ENCODE measurements at places on chromosomes 11 and 22. TPM values are rescaled to one million over a fixed set of nuclear protein-coding genes. Genes with fewer than 3 reads are reported as not detected.

CBX7 gene
- total RNA-seq, result 23.6 TPM

OR51E2 gene
- not detected for total RNA-seq

OR2AT4 gene
- total RNA-seq, result not detected

FOLR1 gene
- not detected for total RNA-seq

- peak overlapping the region; percentile 79 for H3K4me3 ChIP-seq
- H3K27ac ChIP-seq, result peak overlapping the region; percentile 86
- peaks cover 42% of the 10 kb centered on the region for H3K4me1 ChIP-seq
- H3K36me3 ChIP-seq, result no peaks in the 10 kb centered on the region
- no peaks in the 10 kb centered on the region for H3K27me3 ChIP-seq
- no peak for DNase-seq
Measured at GRCh38 chr11:75352588-75353206, 1.2 kb upstream of the ARRB1 start.

GRCh38 chr11:59918987-59919589 lies 19.1 kb upstream of the OOSP1 start:
- no peak overlapping the region for H3K27ac ChIP-seq
- H3K4me3 ChIP-seq, result no peak overlapping the region
- DNase-seq, result peak; percentile 58
- peaks cover 2% of the 10 kb centered on the region for H3K36me3 ChIP-seq
- peaks cover 2% of the 10 kb centered on the region for H3K27me3 ChIP-seq

- peaks cover 6% of the 10 kb centered on the region for H3K27me3 ChIP-seq
- no peaks in the 10 kb centered on the region for H3K36me3 ChIP-seq
Measured at GRCh38 chr11:121968638-121969037, 147.4 kb downstream of the BLID start.
